ENCODE measurements at places on chromosomes 16 and 17.

DNA sequence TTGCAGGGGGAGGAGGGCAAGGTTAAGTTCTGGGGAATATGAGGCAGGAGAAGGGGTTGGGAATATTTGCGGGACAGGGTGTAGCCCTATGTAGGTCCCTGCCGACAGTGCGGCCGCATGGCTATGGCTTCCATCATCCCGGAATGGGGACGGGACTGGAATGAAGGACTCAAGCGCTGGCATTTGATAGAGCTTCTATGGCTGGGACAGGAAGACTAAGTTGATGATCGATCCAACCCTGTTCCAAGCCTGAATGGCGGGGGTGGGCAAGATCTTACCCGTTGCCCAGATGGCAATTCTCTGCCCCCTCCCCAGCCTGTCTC lies 47.1 kb downstream of the SRCIN1 start:
- DNase-seq: no peak

DNA sequence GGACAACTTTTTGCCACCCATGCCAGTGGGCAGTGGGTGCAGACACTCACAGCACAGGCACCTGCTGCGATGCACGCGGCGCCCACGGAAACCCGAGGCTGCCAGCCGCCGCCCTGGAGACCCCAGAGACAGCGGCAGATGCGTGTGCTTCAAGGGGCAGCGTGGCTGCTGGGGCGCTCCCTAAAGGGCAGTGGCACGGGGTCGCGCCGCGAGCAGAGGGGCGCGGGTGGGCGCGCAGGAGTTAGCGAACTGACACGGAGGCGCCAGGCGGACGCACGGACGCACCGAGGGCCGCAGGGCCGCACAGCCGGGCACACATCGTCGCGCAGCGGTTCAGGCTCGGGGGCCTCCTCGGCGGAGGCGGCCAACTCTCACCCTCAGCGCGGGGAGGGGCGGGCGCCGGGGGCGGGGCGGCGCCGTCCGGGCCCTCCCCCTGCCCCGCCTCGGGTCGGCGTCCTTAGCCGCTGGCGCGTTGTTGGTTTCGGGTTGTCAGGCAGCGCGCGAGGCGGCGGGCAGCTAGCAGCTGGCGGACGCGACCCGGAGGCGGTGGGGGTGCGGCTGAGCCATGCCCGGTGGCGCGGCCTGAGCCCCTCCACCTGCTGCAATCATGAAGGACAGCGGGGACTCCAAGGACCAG lies at the start of gene KIF19:
TSS of gene KIF19 (plus strand) at position 484 of the 637 bp plus-strand sequence. CDS start at position 608, 124 bp downstream.
- peak; percentile 83 for DNase-seq

DNA sequence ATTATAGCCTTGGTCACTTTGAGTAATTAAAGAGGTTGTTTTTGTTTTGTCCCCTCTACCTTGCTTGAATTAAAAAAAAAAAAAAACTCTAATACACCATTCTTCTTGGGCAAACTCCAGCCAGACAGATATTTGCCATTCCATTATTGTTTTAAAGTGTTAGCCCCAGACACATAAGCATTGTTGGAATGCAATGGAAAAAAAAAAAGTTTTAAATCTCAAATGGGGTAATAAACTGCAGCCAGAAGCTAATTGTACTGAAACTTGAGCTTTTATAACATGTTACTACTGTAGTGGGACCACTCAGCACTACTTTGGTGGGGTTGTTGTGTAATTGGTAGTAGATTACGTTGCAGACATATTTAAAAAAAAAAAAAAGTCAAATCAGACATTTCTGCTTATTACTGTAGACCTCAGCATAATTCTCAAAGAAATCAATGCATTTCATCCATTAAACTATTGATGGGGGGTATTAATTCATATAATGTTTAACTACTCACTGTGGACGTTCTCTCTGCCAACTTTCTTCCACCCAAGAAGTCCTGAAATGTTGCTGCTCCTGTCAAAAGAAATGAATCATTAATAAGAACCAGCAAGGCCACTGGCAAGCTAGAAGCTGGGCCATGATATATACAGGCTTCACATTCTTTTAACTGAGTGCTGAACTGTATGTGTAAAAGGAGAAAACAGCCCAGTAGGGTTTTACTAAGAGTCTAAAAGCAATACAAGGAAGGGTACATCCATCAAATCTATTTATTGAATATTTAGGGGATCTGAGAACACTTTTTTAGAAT lies 626.6 kb upstream of the SOX9 start:
- DNase-seq: no peak

DNA sequence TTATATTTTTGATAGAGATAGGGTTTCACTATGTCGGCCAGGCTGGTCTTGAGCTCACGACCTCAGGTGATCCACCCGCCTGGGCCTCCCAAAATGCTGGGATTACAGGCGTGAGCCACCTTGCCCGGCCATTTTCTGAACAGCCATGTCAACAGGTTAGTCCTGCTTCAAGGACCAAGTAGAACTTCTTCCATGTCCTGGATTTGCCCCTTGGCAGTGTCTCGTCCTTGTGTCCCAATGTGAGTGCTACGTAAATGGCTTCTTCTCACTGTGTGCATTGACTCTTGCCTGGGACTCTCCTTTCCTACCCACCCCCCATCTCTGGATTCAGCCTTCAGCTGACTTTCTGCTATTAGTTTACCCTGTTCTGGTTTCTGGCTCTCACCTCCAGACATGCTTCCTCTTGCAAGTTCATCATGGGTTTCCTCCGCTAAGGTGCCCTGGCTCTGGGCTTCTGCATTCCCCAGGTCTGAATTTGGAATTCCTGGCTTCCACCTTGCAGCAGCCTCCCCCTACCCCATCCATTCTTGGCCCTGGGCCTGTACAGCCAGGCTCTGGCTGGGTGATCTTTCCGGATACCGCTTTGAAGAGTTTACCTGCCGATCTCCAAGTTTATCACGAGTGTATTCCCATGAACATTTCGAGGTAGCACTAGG lies 14.0 kb upstream of the IRF8 start:
- peak; percentile 68 for DNase-seq

- no peak for DNase-seq
Measured at GRCh38 chr17:55283256-55283965, 18.7 kb downstream of the HLF start.

DNA sequence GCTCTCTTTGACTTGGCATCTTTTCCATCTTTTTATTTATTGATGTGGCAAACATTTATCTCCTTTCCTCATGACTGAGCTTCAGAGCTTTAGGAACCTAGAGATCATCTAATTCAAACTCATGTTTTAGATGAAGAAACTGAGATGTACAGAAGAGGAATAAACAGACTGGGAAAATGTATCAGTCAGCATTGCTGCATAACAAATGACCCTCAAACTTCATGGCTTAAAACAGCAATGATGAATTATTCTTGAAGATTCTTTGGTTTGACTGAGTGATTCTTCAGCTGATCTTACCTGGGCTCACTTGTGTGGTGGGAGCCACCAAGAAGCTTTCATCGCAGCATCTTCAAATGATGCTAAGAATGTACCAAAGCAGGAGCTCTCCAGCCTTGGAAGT lies 44.0 kb upstream of the IRF8 start:
- no peak for DNase-seq

- no peak for DNase-seq
Measured at GRCh38 chr16:85573045-85573695, 40.0 kb upstream of the GSE1 start.

DNA sequence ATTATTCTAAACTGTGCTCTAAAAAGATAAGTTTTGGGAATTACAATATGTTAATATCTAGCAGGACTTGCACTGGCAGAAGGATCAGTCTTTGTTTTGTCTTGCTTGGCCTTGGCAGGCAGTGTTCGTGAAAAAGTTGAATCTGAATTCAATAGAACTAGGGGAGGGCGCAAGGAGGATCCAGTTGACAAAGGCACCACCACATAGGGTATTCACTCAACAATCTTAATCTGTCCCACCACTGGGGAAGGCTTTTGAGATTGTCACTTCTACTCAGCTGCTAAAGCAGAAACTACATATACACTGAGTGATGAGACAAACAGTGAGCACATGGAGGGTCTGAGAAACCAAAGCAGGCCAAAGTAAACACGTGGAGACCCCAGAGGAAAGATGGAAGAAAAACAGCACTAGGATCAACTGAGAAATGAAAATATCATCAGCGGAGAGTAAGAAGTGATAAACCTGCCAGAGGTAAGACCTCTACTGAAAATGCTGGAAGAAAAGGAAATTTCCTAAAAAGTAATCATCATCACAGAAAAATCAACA lies 2.4 kb downstream of the AMFR start:
- DNase-seq: no peak

GRCh38 chr17:79930877-79931816 lies 91.9 kb upstream of the CBX4 start:
- no peak for DNase-seq

DNA sequence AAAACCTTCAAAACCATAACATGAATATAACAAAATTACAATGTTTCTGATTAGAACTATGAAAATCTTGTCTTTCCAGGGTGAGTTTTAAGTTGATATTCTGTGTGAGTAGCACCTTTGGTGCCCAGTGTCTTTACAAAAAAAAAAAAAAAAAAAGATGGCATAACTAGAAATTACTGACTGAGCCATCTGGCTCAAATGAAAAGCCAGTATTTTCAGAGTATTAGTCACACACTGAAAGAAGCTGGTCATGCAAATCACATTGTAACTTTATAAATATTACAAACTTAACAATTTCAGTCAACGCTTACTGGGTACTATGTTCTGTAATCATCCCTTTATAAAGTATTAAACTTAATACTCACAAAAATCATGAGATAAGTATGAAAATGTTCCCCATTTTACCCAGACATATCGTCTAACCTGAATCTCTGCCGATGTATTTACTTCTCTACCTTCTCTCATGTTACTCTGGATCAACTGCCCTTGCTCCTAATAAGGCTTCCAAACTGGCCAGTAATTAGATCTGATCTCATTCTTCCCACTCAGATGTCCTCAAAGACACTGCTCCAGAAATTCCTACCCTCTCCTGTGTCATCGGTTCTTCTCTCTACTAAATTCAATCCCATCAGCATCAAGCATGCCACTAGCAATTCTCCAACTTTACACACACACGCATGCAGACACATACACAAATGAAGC lies 25.4 kb downstream of the UBE2G1 start:
- DNase-seq: no peak

GRCh38 chr16:84177741-84178073 lies 9.2 kb downstream of the TAF1C start:
- DNase-seq: no peak

DNA sequence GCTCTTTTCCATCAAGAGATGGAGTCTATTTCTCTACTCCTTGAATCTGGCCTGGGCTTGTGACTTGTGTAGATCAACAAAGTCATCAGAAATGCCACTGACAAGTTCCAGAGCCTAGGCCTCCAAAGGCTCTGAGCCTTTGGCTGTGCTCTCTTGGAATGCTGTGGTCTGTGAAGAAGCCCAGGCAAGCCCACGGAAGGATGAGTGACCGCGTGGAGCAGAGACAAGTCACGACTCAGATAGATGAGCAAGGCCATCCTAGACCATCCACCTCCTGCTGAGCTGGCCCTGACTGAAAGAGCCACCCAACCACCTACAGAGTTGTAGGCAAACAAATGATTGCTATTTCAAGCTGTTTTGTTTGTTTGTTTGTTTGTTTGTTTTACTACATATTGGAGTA lies 11.6 kb upstream of the ICAM2 start:
- DNase-seq: peak; percentile 96

- no peak for DNase-seq
Measured at GRCh38 chr17:78997231-78997741, 12.3 kb downstream of the CANT1 start.

- DNase-seq: no peak
Measured at GRCh38 chr16:9114842-9115241, 23.4 kb downstream of the HAPSTR1 start.

DNA sequence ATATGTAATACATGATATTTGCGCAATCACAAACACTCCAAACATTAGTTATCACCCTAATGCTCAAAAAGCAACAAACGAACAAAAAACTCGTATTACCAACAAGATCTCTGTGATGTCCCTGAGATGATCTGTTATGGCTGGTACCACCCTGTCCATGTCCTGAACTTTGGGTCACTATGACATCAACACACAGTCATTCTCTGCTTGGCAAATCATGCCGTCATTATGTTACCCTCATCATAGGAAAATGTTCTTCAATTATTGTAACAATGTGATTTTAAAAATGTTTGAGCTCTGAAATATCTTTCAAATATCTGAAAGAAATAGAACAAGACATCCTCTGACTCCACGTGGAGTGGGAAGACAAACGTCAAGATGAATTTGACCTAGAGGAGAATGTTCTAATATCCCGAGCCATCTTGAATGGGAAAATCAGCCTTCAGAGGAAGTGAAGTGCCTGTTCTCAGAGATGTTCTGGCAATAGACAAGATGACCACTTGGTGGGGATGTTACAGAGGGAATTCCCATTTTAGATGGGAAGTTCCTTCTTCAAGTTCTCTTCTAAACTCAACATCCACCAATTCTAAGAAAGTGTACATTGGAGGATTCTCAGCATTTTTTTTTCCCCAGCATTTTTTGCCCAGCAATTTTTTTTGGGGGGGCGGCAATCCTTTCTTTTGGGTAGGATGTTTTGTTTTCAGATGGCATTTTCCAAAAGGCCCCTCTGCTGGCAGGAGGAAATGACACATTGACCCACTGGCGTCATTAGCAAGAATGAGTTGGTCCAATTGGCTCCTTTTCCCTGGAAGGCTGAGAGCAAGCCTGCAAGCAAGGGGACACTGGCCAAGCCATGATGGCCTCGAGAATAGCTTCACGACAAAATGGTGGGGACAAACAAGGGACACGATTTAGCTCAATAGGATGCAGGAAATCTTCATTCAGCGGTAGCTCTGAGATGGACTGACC lies 3.7 kb upstream of the HSD17B2 start:
- DNase-seq: no peak

GRCh38 chr17:728911-729310 lies 3.5 kb upstream of the TLCD3A start:
- peak; percentile 84 for DNase-seq

GRCh38 chr16:30802936-30803335 lies 15.9 kb upstream of the ZNF629 start:
- no peak for DNase-seq

GRCh38 chr17:80923211-80924110 lies 68.2 kb upstream of the CHMP6 start:
- DNase-seq: no peak

GRCh38 chr16:12195296-12195695 lies 218.8 kb downstream of the SNX29 start:
- DNase-seq: no peak

DNA sequence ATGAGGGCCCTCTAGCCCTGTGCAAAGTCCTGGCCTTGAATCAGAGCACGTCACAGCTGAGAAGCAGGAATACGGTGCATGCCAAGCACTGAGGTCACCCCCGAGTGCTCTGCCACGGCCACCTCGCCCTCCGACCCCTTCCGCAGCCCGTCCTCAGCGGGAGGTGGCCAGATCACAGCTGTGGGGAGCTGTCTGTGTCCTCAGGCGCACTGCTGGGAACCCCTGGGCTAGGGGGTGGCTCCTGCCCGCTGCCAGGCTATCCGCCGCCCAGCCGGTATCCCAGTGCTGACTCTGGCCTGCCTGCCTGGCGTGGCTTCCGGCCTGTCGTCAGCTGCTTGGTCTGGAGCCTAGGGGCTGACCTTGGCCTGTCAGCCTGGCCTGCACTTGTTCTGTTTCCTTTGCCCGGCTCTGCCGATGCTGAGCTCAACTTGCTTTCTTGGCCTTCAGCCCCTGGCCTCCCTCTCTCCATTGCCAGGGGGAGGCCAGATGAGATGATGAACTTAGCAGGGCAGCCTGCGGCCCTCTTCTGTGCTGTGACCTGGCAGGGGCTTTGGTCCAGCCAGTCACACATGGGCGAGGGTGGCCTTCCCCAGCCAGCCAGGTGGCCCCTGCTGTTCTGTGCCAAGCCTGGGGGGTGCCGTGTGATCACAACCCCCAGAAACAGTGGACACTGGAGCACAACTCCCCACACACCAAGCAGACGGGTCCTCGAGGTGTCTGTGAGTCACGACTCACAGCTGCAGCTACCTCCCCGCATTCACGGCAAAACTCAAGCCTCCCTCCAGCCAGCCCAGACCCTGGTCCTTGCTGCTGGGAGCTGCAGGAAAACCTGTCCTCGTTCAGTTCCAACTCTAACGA lies 77.3 kb downstream of the ZDHHC7 start:
- no peak for DNase-seq
